ENCODE measurements at places on chromosomes 1 and 21.
A peak's percentile ranks its signal among the peaks of the same experiment; 100 is the strongest.

- DNase-seq, result no peak
Observed at GRCh38 chr1:31800674-31800967, 15.2 kb downstream of the SPOCD1 start.

GRCh38 chr1:114959423-114959822 lies 70.2 kb upstream of the TSHB start:
- no peak for DNase-seq

DNA sequence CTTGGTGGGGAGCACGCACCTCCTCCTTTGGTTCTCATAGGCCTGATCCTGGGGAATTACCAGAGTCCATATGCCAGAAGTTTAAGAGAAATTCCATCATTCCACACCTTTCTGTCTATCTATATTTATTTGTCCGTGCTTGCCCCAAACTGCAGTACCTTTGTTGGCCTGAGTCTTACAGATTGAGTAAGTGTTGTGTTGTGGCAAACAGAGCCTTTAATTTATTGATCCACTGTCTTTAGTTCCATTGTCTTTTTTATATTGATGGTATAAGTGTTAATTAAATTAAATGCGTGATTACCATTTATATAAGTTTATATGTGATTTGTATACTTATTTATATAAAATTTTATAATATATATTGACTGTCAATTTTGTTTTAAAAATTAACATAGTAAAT lies 4.9 kb downstream of the SH3BGR start:
- no peak for DNase-seq

DNA sequence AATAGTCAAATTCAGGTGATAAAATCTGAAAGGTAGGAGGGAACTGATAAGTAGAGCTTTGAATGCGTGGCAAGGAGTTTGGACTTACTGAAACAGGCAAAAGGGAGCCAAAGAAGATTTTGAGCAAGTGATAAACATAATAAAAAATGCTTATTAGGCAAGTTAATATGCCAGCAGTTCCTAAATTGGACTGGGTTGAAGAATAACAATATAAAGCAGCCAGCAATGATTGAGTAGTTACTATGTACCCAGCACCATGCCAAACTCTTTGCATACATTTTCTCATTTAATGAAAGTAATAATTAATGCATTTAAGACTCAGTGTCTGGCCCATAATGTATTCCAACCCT lies 23.8 kb upstream of the AHCYL1 start:
- no peak for DNase-seq

DNA sequence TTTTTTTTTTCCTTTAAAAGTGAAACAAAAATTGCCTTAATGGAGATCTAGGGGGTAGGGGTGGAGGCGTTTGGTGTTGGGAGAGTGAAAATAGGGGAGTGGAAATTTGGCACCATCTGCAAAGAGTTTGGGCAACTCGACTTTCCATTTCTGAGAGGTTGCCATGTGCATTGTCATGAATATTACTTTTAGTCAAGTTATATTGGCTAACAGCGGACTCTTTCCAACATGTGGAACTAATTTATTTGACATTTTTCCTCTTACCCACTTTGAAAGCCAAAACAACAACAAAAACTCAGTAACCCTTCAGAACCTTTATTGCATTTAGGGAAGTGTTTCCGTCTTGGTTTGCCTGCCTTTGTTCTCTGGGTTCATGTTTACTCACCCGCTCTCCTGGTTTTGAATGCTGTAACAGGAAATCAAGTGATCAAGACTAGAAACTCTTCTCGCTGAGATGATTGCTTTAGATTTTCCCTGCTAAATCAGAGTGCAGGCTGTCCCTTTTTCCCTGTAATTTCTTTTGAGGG lies 70.4 kb downstream of the CACHD1 start:
- peak; percentile 49 for DNase-seq

- no peak for DNase-seq
Observed at GRCh38 chr1:239438891-239439290, 52.5 kb downstream of the CHRM3 start.

GRCh38 chr1:228982637-228983036 lies 247.4 kb downstream of the RHOU start:
- no peak for DNase-seq

DNA sequence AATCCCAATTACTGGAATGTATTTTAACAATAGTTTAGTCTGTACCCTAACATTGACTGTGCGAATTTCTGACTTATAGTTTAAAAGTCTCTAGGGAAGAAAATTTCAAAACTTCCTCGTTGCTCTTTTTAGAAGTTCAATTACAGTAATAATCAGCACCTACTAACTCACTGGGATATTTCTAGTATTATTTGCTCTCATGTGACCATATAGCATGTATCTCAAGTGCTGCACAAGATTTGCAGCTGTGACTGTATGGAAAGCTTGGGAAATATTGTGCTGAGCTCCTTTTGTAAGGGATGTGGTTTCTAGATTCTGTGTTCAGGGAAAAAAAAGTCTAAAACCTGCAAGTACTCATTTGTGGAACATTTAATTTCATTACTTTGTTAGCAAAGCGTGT lies 153.1 kb downstream of the ST6GALNAC3 start:
- no peak for DNase-seq

DNA sequence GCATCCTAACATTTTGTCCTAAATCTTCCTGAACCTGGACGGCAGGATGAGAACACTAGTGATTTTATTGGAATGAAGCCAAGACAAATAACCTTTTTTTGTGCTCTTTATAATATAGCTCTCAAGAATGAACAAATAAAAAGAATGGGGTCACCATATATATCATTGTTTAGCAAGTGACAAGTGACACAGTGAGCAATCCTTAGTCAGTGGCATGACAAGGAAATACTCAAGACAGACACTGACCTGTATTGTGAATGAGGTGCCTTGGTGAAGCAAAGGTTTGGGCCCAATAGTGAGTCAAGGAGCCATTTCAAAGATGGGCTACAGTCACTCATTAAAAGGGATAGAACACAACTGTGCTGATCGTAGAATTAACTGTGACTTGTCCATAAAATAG lies 35.7 kb downstream of the PTGFR start:
- no peak for DNase-seq

DNA sequence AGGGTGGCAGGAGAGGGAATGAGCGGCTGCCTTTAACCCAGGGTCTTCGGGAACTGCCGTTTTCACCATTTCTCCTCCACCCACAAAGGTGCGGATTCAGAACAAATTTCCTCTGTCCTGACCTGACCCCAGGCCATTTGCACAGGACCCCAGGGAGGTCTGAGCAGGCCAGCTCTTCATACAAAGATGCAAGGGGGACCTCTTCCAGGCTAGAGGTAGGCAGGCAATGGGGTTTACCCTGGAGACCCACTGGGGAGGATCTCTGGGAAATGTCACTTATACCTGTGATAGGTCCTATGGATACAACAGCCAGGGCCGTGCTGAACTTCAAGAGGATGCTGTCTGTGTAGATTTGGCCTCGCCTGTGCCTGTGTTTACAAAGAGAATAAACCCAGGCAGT lies 89.7 kb upstream of the VAMP3 start:
- no peak for DNase-seq

GRCh38 chr1:24015221-24016210 lies 35.4 kb upstream of the SRSF10 start:
- DNase-seq, result no peak

DNA sequence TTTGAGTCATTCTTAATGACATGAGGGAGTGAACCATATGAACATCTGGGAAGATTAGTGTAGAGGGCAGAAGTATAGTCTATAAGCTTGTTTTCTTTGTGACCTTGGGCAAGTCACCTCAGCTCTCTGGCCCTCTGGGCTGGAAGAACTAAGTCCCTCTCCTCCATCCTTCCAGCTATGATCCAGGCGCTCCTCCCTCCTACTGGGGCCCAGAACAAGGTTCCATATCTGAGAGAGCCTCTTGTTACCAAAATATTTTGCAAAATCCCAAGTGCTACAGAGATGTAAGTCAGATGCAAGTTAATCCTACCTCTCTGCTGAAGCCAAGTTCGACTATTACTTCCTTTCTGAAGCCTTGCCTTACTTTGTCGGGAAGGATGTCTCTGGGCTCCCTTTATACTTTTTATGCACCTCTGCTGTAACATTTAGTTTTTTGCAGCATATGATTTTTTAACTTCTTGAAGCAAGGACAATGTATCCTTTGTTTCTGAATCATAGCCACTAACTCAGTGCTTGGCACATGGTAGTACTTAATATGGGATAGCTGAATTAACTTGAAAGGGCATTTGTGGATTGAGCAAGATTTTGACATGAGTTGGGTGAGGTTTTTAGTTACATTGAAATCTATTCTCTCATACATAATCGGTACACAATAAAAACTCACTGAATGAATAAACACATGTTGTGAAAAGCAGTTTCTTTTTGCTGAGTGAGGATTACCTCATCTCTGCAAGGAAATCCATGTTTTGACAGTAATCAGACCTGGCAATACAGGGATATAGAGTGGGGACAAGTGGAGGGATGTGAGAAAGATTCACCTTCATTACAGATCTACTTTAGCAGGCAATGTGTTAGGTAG lies 54.7 kb upstream of the BEND5 start:
- no peak for DNase-seq

DNA sequence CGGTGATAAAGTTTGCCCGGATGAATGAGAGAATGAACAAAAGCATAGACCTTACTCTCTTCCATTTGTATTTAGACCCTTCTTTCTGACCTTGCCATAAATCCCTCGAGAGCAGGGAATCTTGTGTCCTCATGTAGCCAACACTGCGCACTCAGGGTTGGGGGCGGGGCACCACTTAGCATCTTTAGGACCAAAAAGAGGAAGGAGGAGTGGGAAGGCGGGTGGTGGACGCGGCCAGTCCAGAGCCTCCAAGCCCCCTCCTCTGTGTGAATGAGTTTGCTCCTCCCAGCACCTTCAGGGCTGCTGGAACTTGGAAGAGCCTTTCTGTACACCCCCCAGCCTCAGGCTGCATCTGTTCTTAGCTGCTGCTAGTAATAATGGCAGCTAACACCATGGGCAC lies 141.9 kb upstream of the TMEM51 start:
- no peak for DNase-seq

GRCh38 chr1:198677027-198677426 lies 38.2 kb downstream of the PTPRC start:
- DNase-seq, result no peak

DNA sequence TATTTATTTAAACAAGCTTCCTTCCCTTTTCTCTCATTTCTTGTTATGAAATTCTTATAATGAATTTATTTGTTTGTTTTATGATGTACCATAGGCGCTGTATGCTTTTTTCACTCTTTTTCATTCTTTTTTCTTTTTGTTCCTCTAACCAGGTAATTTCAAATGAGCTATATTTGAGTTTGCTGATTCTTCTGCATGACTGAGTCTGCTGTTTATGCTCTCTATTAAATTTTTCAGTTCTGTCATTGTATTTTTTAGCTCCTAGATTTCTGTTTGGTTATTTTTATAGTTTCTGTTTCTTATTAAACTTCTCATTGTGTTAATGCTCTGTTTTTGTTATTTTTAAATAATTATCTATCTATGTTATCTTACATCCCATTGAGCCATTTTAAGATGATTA lies 232.4 kb downstream of the LHX8 start:
- DNase-seq, result no peak

- DNase-seq, result no peak
Observed at GRCh38 chr1:232943679-232944252, 6.6 kb upstream of the NTPCR start.

- no peak for DNase-seq
Observed at GRCh38 chr1:29393451-29393826, 157.1 kb downstream of the PTPRU start.

- DNase-seq, result no peak
Observed at GRCh38 chr1:228100822-228101613, 2.1 kb downstream of the C1orf35 start.

GRCh38 chr1:21914880-21915640 lies 22.1 kb downstream of the HSPG2 start:
- DNase-seq, result no peak

GRCh38 chr1:91024481-91025119 lies 2.8 kb upstream of the ZNF644 start:
- DNase-seq, result no peak

- no peak for DNase-seq
Observed at GRCh38 chr1:160949881-160950280, 4.7 kb downstream of the ITLN2 start.

GRCh38 chr1:41456847-41457540 lies 27.5 kb downstream of the EDN2 start:
- DNase-seq, result no peak

DNA sequence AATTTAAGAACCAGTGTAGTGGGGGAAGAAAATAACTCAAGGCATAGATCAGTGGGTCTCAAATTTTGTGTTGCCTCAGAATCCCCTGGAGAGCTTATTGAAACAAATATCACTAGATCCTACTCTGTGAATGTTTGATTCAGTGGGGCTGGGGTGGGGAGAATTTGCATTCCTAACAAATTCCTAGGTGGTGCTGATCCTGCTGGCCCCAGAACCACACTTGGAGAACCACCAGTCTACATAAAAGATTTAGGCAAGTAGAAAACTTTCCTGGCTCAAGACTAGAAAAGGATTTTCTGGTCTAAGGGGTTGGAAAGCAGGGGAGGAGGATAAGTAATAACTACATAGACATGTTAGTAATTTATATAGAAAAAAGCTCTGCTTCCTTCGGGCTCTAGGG lies 34.1 kb upstream of the C1orf21 start:
- DNase-seq, result no peak

DNA sequence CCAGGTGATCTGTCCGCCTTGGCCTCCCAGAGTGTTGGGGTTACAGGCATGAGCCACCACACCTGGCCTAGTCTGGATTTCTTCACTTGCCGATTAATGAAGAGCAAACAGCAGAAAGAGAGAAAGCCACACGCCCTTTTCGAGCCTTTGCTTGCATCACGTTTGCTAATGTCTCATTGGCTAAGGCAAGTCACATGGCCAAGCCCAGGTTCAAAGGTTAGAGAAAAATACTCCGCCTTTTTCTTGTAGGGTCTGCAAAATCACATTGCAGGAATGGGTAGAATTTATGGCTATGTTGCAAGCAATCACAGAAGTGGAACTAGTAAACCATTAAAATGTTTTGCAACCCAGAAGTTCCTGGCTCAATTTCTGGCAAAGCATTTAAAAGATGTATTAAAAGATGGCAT lies 26.8 kb upstream of the BACH1 start:
- DNase-seq, result no peak

DNA sequence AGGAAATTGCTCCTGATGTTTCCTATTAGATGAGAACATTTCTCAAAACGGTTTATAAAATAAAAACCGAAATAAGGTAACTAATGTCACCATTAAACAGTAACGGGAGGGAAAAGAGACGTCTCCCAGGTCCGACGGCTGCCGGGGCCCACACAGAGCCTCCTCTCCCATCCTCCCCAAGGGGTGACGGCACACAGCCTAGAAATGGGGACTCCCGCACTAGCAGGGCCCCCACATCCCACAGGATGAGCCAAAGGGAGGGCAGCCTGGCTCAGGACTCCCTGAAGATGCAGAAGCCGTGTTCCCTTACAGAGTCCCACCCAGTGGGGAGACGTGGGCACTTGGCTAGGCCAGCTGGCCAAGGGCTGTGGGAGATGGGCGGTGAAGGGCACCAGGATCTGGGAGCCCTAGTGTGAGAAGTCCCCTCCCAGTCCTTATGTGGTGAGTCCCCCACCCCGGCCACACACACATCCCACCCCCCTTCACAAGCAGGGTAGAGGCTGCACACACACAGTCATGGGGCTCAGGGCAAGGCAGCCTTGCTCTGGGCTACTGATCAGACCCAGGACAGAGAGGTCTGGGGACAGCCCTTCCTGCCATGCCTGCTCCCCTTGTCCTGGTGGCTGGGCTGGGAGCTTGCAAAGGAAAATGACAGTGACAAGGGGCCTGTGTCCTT lies 3.3 kb downstream of the KRTAP10-3 start:
- DNase-seq, result no peak

GRCh38 chr1:46130606-46131005 lies 1.8 kb downstream of the PIK3R3 start:
- no peak for DNase-seq
